ENCODE measurements at places on chromosomes 4 and X. TPM values are rescaled to one million over a fixed set of nuclear protein-coding genes. Genes with fewer than 3 reads are reported as not detected.

- H3K4me1 ChIP-seq: no peaks in the 10 kb centered on the region
- no peak overlapping the region for H3K4me3 ChIP-seq
- H3K27ac ChIP-seq: no peak overlapping the region
- peaks cover 51% of the 10 kb centered on the region for H3K27me3 ChIP-seq
- no peak for DNase-seq
Observed at GRCh38 chr4:13493793-13494192, 9.7 kb upstream of the RAB28 start.

GRCh38 chrX:120446498-120446897, 22.6 kb downstream of the LAMP2 start:
- no peaks in the 10 kb centered on the region for H3K27me3 ChIP-seq
- H3K4me1 ChIP-seq: no peaks in the 10 kb centered on the region
- H3K36me3 ChIP-seq: peaks cover 75% of the 10 kb centered on the region
- no peak overlapping the region for H3K4me3 ChIP-seq
- no peak for DNase-seq

GRCh38 chr4:4677556-4678522, 136.0 kb upstream of the STX18 start:
- no peaks in the 10 kb centered on the region for H3K36me3 ChIP-seq
- no peaks in the 10 kb centered on the region for H3K27me3 ChIP-seq
- H3K27ac ChIP-seq: no peak overlapping the region

DNA sequence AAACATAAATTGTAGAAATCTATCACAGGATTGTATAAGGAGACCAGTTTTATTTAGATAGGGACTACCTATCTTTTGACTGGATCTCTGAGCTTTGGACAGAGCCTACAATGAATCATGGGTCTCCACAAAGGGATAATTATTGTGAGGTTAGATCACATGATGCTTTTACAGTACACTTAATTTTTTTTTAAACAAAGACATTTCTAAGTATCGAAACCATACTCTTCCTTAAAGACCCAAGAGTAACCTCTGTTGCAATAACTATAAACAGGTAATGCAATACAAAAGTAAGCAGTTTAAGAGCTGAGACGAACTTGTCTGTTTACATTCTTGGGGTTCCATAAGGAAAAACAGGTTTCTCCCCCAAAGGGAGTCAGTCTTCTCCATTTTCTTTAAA, 64.3 kb upstream of the GABRE start:
- H3K36me3 ChIP-seq: no peaks in the 10 kb centered on the region
- H3K27ac ChIP-seq: no peak overlapping the region
- H3K4me3 ChIP-seq: no peak overlapping the region

GRCh38 chr4:157898836-157899605, 273.8 kb downstream of the GASK1B start:
- H3K4me1 ChIP-seq: no peaks in the 10 kb centered on the region
- no peaks in the 10 kb centered on the region for H3K27me3 ChIP-seq
- H3K36me3 ChIP-seq: no peaks in the 10 kb centered on the region
- H3K27ac ChIP-seq: no peak overlapping the region

DNA sequence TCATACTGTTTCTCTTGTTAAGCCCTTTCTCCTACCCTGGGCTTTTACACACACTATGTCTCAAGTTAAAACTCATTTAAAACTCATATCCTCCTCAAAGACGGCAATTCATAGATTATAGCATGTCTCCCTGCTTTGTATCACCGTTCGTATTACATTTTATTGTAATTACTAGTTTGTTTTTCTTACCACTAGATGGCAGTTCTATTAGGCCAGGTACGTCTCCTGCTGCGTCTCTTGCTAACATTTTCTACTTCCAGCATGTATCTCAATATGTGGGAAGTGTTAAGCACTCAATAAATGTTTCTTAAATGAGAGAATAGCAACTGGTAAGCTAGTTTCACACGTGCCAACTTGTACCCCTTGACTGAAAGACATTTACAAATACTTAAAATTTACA, 450.3 kb upstream of the PCDH7 start:
- H3K27ac ChIP-seq: no peak overlapping the region
- H3K36me3 ChIP-seq: no peaks in the 10 kb centered on the region
- no peaks in the 10 kb centered on the region for H3K4me1 ChIP-seq

- no peaks in the 10 kb centered on the region for H3K36me3 ChIP-seq
- H3K4me3 ChIP-seq: no peak overlapping the region
- H3K27me3 ChIP-seq: no peaks in the 10 kb centered on the region
- H3K4me1 ChIP-seq: peaks cover 21% of the 10 kb centered on the region
Observed at GRCh38 chrX:23845351-23845817, 62.4 kb downstream of the APOO start.

GRCh38 chr4:40164459-40164858, 32.4 kb upstream of the RHOH start:
- H3K4me3 ChIP-seq: no peak overlapping the region
- DNase-seq: no peak
- H3K27me3 ChIP-seq: no peaks in the 10 kb centered on the region
- H3K36me3 ChIP-seq: no peaks in the 10 kb centered on the region
- H3K4me1 ChIP-seq: peaks cover 5% of the 10 kb centered on the region

SPOCK3 gene
- not detected for total RNA-seq

FRAS1 gene
- 5.2 TPM for total RNA-seq

USP17L28 gene
- not detected for total RNA-seq
